Upper lobe of right lung (tissue), 1 donor: ENCODE measurements at places on chromosomes 13 and 19.

DNA sequence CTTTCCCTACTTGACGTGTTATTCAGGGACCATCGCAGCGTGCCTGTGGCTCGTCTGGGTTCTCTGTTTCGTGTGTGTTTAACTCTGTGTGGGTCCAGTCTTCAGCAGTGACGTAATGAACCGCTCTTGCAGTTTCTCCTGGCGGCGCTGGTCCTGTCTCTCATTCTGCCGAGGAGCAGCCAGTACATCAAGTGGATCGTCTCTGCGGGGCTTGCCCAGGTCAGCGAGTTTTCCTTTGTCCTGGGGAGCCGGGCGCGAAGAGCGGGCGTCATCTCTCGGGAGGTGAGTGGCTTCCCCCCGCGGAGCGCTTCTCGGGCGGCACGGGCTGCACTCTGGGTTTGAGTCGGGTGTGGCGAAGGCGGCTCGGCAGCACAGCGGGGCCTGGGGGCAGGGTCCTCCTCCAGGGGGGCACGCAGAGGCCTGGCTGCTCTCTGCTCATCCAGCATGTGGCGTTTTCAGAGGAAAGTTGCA lies 36.3 kb upstream of the TFDP1 start:
- peak; percentile 60 for DNase-seq

- peak; percentile 78 for DNase-seq
Measured at GRCh38 chr19:17107546-17108452, 32.2 kb downstream of the MYO9B start.

DNA sequence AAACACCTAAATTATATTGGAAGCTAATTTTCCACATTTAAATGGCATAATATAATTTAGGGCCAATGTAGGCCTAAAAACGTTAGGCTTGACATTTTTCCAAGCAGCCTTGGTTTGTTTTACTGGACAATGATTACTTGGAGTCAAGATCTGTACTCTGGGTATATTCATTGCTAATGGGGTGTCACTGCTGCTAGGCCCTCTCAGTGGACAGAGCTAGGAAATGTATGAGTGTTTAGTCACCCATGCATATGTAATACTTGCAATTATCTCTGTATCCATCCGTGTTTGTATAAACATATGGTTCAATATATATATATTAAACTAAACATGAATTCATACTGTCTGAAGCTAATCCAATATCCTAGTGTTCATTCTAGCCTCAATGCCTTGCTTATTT lies 598.1 kb downstream of the DCT start:
- no peak for DNase-seq

- no peak for DNase-seq
Measured at GRCh38 chr19:29805031-29805965, 6.5 kb upstream of the CCNE1 start.

DNA sequence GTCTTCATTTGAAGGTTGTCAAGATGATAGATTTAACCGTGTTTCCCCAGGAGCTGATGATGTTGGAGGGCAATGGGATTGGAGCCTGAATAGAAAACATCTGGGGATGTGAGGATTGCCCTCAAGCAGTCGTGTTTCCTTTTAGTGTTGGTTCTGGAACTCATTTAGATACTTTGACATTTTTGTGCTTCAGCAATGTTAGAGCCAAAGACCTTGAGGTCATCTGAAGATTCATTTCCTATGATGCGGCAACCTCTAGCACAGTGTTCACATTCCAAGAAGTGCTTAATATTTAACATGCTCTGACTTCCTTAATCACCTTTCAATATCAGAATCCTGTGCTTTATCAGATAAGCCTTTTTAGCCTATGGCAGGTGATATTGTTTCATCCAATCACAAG lies 82.7 kb downstream of the SLC10A2 start:
- no peak for DNase-seq
